A549 treated with ZK216348 at 1 μM for 4 hours (cell line): ENCODE measurements at places on chromosomes 2 and 18. TPM values are rescaled to one million over a fixed set of nuclear protein-coding genes. Genes with fewer than 3 reads are reported as not detected.

Gene ESPNL
- 0.14 to 0.43 TPM (median 0.22 TPM) in 4 of 5 replicates, not detected in the other for total RNA-seq

Gene ANKRD29
- total RNA-seq: 14.5 to 18.0 TPM (median 16.7 TPM) in 5 replicates

Gene ANKAR
- total RNA-seq: 0.44 to 1.4 TPM (median 1.0 TPM) in 5 replicates

Gene CFAP221
- total RNA-seq: 0.20 to 0.64 TPM (median 0.35 TPM) in 5 replicates

Gene ABCG5
- not detected in 5 replicates for total RNA-seq

Gene MAP2
- total RNA-seq: 0.74 to 1.5 TPM (median 1.3 TPM) in 5 replicates

Gene TFPI
- 30.8 to 61.9 TPM (median 56.0 TPM) in 5 replicates for total RNA-seq

Gene G6PC2
- not detected in 5 replicates for total RNA-seq

Gene TMEM37
- total RNA-seq: 1.5 to 2.1 TPM (median 1.6 TPM) in 5 replicates

Gene ADAM23
- total RNA-seq: 9.1 to 12.6 TPM (median 10.1 TPM) in 5 replicates

Gene ZNF396
- 0.57 to 1.2 TPM (median 0.74 TPM) in 5 replicates for total RNA-seq

Gene ALPI
- not detected in 5 replicates for total RNA-seq

Gene EFHD1
- total RNA-seq: 1.8 to 4.6 TPM (median 3.5 TPM) in 5 replicates

Gene TBR1
- total RNA-seq: not detected in 5 replicates

Gene M1AP
- total RNA-seq: not detected in 5 replicates

Gene ALKAL2
- not detected in 5 replicates for total RNA-seq

Gene UBXN4
- 25.4 to 46.2 TPM (median 40.9 TPM) in 5 replicates for total RNA-seq

Gene NEUROD1
- not detected in 5 replicates for total RNA-seq

Gene CREG2
- 7.3 to 13.6 TPM (median 12.6 TPM) in 5 replicates for total RNA-seq

Gene HOXD4
- 0.44 to 0.66 TPM (median 0.56 TPM) in 5 replicates for total RNA-seq

Gene SOCS6
- total RNA-seq: 24.7 to 33.8 TPM (median 32.4 TPM) in 5 replicates

Gene PRKCE
- total RNA-seq: 5.8 to 9.9 TPM (median 8.7 TPM) in 5 replicates

Gene CHRND
- not detected in 5 replicates for total RNA-seq
